CD14-positive monocyte (primary cell): ENCODE measurements at places on chromosomes 16 and 17. TPM values are rescaled to one million over a fixed set of nuclear protein-coding genes. Genes with fewer than 3 reads are reported as not detected.
A peak's percentile ranks its signal among the peaks of the same experiment; 100 is the strongest.

DNA sequence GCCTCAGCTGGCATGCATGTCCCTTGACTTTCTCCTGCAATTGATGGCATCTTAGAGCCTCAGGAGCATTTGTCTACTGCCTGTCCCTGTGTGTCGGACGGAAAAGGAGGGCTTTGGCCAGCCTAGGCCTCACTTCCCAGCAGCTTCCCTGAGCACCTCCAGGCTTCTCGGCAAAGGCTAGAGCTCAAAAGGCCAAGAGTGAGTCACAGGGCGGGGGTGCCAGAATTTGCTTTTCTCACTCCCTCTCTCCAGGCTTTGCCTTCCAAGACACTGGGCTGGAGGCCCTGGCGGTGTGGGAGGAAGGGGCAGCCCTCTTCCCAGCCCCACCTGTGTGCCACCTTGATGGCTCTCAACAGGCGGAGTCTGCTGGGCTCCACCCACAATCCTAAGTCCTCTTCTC, 107.3 kb upstream of the MAF start:
- H3K36me3 ChIP-seq: no peaks in the 10 kb centered on the region
- H3K27me3 ChIP-seq: no peaks in the 10 kb centered on the region
- no peak for DNase-seq
- H3K27ac ChIP-seq: no peak overlapping the region
- no peaks in the 10 kb centered on the region for H3K4me1 ChIP-seq

- DNase-seq: no peak
- H3K27me3 ChIP-seq: no peaks in the 10 kb centered on the region
- H3K4me3 ChIP-seq: no peak overlapping the region
- no peaks in the 10 kb centered on the region for H3K36me3 ChIP-seq
- no peak overlapping the region for H3K27ac ChIP-seq
Measured at GRCh38 chr17:62760945-62761267, 47.2 kb downstream of the MARCHF10 start.

GRCh38 chr17:10757647-10758046, 27.8 kb upstream of the TMEM220 start:
- H3K4me1 ChIP-seq: no peaks in the 10 kb centered on the region
- no peak for DNase-seq
- H3K36me3 ChIP-seq: no peaks in the 10 kb centered on the region
- no peak overlapping the region for H3K27ac ChIP-seq
- no peaks in the 10 kb centered on the region for H3K27me3 ChIP-seq

GRCh38 chr16:29806641-29807425, 504 bp downstream of the MAZ start:
- no peak for DNase-seq
- H3K4me3 ChIP-seq: peak overlapping the region; percentile 78
- H3K27me3 ChIP-seq: no peaks in the 10 kb centered on the region
- peaks cover 58% of the 10 kb centered on the region for H3K4me1 ChIP-seq
- H3K36me3 ChIP-seq: peaks cover 30% of the 10 kb centered on the region

Gene CD300LG
- not detected for polyA plus RNA-seq

DNA sequence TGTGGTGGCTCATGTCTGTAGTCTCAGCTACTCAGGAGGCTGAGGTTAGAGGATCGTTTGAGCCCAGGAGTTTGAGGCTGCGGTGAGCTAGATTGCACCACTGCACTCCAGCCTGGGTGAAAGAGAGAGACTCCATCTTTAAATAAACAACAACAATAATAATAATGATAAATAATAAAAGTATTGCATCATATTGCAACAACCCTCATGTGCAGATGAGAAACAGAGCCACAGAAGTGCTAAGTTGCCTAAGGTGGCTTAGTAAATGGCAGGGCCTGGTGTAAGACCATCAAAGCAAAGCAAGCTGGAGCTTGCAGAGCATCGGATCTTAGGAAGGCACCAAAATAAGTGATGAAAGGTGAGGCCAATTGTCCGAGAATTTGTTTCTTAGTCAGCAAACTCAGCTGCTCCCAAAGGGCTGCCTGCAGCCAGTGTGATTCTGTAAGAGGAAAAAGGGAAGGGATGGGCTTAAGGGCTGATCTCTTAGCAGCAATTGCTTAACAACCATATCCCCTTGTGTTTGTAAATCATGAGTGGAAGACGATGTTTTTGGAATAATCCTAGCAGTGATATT, 45.3 kb upstream of the HS3ST3A1 start:
- no peaks in the 10 kb centered on the region for H3K4me1 ChIP-seq
- H3K36me3 ChIP-seq: no peaks in the 10 kb centered on the region
- no peaks in the 10 kb centered on the region for H3K27me3 ChIP-seq
- no peak overlapping the region for H3K4me3 ChIP-seq

- H3K36me3 ChIP-seq: no peaks in the 10 kb centered on the region
- H3K27ac ChIP-seq: peak overlapping the region; percentile 91
- no peak overlapping the region for H3K4me3 ChIP-seq
- DNase-seq: peak; percentile 90
- H3K27me3 ChIP-seq: no peaks in the 10 kb centered on the region
Measured at GRCh38 chr17:48002266-48002915, 31.5 kb downstream of the CDK5RAP3 start.

Gene GRB7
- not detected for polyA plus RNA-seq

DNA sequence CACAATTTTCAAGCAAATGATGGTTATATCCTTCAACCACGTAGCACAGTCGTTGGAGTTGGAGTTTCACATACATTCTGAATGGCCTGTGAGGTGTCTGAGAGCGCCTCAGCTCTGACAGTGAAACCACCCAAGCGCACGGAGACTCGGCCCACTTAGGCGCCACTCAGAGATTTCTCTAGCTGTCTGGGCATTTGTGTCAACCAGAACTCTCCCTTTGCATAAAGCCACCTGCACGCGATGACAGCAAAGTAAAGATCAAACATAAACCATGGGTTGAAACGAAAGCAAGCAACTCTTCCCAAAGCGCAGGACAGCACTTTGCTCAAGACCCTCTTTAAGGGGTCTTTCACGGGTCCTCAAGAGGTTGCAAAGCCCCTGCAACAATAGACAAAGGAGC, 533 bp downstream of the SLC6A4 start:
- no peak for DNase-seq
- H3K4me3 ChIP-seq: no peak overlapping the region
- no peak overlapping the region for H3K27ac ChIP-seq
- H3K36me3 ChIP-seq: no peaks in the 10 kb centered on the region
- peaks cover 69% of the 10 kb centered on the region for H3K27me3 ChIP-seq

- no peaks in the 10 kb centered on the region for H3K4me1 ChIP-seq
- H3K36me3 ChIP-seq: peaks cover 38% of the 10 kb centered on the region
- no peak for DNase-seq
- H3K27me3 ChIP-seq: no peaks in the 10 kb centered on the region
- H3K4me3 ChIP-seq: no peak overlapping the region
- no peak overlapping the region for H3K27ac ChIP-seq
Measured at GRCh38 chr16:11870399-11870798, 19.1 kb upstream of the RSL1D1 start.

- no peak overlapping the region for H3K4me3 ChIP-seq
- no peaks in the 10 kb centered on the region for H3K4me1 ChIP-seq
- no peak overlapping the region for H3K27ac ChIP-seq
- no peak for DNase-seq
- peaks cover 11% of the 10 kb centered on the region for H3K36me3 ChIP-seq
Measured at GRCh38 chr17:83026311-83026811, 53.0 kb upstream of the METRNL start.

DNA sequence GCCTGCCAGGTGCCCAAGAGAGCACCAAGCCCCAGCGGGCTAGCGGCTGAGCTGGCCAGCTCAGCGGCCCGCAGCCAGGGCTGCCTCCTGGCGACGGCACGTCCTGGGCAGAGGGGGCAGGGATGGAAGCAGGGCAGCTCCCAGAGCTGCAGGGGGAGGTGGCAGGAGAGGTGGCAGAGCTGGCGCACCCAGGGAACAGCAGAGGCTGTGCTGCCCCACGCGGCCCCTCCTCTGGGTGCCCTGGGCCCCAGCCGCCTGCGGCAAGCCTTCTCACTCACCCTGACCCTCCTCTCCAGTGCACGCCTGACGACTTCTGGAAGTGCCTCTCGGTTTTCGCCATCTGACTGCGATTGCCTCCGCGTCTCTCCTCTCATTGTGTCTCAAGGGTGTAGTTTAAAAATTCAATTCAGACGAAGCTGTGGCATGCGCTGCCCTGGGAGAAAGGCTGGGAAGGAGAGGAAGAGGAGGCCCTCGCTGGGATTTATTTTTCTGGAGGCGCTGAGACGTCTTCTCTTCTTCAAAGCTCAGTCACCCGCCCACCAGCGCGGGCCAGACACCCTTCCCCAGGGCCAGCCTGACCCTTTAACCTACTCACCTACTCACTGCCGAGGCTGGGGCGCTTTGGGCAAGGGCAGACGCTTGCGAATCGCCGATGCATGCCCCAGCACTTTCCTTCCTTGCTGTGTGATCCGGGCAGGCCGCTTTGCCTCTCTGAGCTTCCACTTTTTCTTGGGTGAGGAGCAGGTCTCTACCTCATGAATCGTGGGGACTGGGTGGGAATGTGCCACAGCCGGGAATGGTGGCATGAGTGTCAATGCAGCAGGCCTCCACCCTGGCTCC, 24.9 kb downstream of the GSE1 start:
- no peaks in the 10 kb centered on the region for H3K27me3 ChIP-seq
- H3K4me1 ChIP-seq: peaks cover 19% of the 10 kb centered on the region
- H3K4me3 ChIP-seq: no peak overlapping the region
- no peak overlapping the region for H3K27ac ChIP-seq
- H3K36me3 ChIP-seq: peaks cover 34% of the 10 kb centered on the region
- no peak for DNase-seq

GRCh38 chr17:39096508-39097149, 54.8 kb downstream of the PLXDC1 start:
- peak overlapping the region; percentile 42 for H3K27ac ChIP-seq
- H3K36me3 ChIP-seq: no peaks in the 10 kb centered on the region
- peak; percentile 12 for DNase-seq
- H3K27me3 ChIP-seq: no peaks in the 10 kb centered on the region

GRCh38 chr17:34894964-34895363, 66.3 kb downstream of the CCT6B start:
- H3K4me3 ChIP-seq: no peak overlapping the region
- no peaks in the 10 kb centered on the region for H3K27me3 ChIP-seq
- H3K4me1 ChIP-seq: no peaks in the 10 kb centered on the region
- DNase-seq: no peak
- no peaks in the 10 kb centered on the region for H3K36me3 ChIP-seq
- no peak overlapping the region for H3K27ac ChIP-seq

GRCh38 chr16:25978218-25978617, 286.5 kb downstream of the HS3ST4 start:
- DNase-seq: no peak
- H3K36me3 ChIP-seq: no peaks in the 10 kb centered on the region
- no peak overlapping the region for H3K27ac ChIP-seq
- H3K4me3 ChIP-seq: no peak overlapping the region
- H3K27me3 ChIP-seq: no peaks in the 10 kb centered on the region
- no peaks in the 10 kb centered on the region for H3K4me1 ChIP-seq

DNA sequence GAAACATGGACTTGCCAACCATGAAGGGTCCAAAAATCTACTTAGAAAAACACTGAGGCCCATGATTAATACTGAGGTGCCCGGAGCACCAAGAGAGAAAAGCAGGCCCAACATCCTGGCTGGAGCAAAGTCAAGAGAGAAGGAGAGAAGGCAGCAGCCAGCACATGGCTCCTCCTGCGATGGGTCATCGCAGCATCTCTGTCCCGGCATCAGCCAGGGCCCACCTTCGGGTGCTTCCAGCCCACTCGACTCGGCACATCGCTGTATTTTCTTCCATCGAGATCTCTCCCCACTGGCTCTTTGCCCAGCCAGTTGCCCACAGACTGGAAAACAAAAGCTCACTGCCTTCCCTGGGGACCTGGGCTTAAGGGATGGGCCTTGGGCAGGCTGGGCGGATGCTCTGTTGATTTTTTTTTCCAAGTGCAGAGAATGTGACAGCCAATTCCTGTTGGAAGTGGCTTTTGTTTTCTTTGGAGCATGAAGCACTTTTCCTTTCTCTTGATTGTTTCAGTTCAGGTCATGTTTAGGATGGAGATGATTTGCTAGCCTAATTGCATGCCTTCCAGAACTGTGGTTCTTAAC, 58.1 kb downstream of the CYB5B start:
- no peaks in the 10 kb centered on the region for H3K36me3 ChIP-seq
- DNase-seq: no peak
- H3K27ac ChIP-seq: no peak overlapping the region
- peaks cover 90% of the 10 kb centered on the region for H3K27me3 ChIP-seq

DNA sequence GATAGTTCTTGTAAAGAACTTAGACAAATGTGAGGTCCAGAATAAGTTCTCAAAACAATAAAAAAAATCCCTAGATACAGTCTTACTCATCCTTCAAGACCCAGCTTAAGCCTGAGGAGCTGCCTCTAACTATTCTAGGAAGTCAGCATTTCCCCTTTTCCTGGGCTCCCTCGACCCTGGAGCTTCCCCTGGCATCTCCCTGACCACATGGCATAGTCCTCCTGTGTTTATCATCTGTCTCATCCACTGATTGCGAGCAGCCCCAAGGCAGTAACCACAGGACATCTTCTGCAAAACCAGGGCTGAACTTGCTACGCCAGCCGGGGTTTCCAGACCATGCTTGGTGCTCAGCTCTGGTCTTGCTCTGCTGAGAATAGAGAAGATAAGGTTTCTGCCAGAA, 36.7 kb upstream of the NLRP1 start:
- peak; percentile 81 for DNase-seq
- H3K36me3 ChIP-seq: no peaks in the 10 kb centered on the region
- H3K4me1 ChIP-seq: no peaks in the 10 kb centered on the region
- no peak overlapping the region for H3K4me3 ChIP-seq
- no peak overlapping the region for H3K27ac ChIP-seq

DNA sequence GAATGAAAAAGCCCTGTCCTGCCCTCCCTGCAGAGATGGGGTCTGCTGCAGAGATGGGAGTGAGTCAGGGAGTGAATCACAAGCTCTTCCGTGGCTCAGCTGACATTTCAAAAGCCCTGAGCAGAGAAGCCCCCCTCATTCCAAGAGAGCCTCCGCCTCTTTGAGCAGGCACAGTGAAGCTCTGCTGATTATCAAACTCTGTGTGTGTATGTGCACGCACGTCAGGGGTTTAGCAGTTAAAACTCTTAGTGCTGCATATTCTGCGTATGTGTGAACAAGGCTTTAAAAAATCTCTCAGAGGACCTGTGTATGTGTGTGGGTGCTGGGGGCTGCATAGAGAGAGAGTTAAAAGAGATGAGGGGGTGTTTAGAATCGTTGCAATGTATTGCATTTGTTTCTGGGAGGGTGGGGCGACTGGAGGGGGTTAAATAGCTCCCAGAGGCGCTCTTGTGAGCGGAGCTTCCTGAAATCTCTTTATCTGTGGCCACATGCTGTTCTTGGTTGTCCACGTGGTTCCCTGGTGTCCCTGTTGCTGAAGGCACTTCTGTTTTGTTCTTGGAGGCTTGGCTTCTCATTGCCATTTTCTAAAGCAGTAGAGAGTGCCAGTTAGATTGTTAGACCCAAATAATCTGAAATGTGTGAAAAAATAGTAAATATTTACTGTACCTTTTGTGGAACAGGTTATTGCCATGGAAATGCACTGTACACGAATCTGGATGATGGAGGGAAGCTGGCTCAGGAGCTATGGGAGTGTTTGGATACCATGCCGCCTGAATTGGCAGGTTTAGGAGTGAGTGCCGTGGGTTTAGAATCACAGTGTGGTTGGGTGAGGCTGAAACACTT, 116.6 kb downstream of the PRKCB start:
- peaks cover 52% of the 10 kb centered on the region for H3K4me1 ChIP-seq
- H3K4me3 ChIP-seq: peak overlapping the region; percentile 42
- DNase-seq: peak; percentile 53
- H3K27me3 ChIP-seq: no peaks in the 10 kb centered on the region
- peaks cover 6% of the 10 kb centered on the region for H3K36me3 ChIP-seq

Gene SLC12A3
- not detected for polyA plus RNA-seq

Gene RAMP2
- polyA plus RNA-seq: not detected
